Left cardiac atrium (tissue), 4 donors: ENCODE measurements at places on chromosomes 1 and 21.

DNA sequence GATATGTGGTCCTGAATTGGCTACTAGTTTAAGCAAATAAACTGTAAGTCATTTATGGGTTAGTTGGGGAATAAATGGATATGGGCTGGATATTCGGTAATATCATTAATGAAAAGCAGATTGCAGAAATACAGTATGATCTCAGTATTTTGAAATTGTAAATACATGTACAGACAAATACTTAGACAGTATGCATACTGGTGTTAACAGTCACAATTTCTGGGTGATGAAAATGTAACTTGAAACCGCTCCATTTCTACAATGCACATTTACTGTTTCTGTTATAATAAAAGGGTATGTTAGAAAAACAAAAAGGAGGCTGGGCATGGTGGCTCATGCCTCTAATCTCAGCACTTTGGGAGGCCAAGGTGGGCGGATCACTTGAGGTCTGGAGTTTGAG lies 28.0 kb downstream of the BLZF1 start:
- no peak for DNase-seq

- no peak for DNase-seq
Measured at GRCh38 chr1:239387304-239388158, 1.2 kb downstream of the CHRM3 start.

DNA sequence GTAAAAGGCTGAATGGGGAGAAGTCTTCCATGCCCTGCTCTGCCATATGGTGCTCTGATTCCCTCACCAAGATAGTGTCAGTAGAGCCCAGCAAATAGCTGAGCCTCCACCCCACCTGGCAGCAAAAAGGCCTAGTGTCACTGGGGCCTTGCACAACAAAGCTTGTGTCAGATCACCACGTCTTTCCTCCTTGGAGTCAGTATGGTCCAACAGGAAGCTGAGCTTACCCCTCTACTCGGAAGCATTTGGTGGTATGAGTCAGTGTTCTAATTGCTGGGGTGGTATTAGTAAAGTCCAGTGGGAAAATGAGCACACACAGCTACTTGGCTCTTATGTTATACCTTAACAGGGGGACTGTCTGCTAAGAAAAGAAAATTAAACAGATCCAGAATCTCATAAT lies 18.7 kb upstream of the RRP15 start:
- no peak for DNase-seq

DNA sequence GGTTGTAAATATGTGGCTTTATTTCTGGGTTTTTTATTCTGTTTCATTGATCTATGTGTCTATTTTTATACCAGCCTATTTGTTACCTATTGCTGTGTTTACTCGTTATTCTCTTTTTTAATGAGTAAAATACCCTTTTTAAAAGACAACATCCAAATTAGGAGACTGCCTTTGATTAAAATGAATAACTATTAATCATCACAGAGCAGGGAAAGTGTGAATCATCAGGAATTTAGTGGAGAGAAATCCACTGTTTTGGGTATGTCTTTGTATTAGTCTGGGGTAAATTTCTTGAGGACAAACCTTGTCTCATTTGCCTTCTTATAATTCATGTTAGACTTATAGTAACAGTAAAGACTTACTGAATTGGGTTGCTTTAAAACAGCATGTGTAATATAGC lies 12.1 kb downstream of the DISC1 start:
- no peak for DNase-seq

- no peak for DNase-seq
Measured at GRCh38 chr21:34498623-34499022, 13.4 kb downstream of the KCNE1 start.
